ENCODE measurements at places on chromosomes 12 and 14.

DNA sequence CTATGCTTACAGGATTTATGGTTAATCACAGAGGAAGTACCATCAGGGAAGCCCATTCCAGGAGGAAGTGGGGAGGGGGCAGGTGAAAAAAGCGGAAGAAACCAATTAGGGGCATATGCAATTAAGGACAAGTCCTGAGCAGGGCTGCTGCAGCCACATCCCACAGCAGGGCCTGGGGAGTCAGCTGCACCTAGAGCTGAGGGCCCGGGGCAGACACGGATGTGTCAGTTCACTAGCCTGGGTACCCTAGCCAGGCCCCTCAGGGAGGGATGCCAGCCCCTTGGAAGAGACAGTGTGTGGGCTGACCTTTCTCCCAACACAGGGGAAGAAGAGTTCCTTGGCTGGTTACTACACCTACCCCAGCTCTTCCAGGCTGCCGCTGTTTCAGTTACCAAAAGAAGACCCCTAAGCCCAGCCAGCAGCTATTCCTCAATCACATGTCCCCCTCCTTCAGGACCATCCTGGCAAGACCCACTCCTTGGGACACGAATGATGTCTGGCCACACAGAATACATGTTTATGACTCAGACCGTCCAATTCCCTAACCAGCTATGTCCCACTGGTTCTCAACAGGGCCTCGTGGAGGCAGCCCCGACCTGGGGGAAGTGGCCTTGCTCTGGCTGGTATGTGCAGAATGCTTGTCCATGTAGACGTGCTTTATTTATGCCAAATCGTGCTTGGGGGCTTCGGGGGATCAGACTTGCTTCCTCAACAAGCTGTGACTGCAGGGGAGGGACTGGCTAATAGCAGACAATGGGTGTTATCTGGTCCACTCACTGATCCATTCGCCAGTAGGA, 133.7 kb upstream of the RTL1 start:
- no peak for DNase-seq

- no peak for DNase-seq
These were observed 4.5 kb downstream of the ABCB9 start for GRCh38 chr12:122961531-122962329.

GRCh38 chr12:9404031-9404430, 195.8 kb upstream of the PZP start:
- no peak for DNase-seq

DNA sequence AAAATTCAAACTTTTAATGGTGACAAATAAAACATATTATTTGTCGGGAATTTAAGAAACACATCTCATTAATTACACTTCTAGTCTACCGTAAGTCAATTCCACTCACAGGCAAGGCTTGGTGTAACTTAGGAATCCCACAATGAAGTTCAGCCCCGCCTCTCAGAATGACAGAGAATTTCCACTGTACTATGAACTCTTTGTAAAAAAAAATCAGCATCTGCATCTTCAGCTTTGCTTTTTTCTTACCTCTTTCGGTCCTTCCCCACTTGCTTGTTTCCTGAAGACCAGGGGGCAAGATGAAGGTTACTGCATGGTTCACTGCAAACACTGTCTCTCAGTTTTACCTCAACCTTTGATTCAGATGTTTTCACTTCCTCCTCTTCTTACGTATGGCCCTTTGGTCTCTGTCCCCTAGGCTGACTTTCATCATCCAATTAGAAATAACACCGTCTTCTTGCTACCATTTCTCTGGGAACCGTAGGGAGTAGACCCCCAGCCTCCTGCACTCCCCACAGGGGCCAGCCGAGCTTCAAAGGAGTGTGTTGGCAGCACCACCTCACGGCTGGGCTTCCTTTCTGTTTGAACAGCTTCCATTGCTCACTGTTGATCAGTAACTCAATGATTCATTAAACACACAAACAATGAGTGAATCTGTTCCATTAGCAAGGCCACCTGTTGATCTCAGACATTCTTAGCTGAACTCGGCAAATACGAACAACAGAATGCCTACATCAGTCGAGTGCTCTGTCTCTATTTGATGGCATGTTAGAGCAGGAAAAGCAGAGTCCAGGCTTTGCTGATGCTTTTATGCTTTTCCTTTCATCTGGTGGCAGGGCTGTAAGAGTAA, 343.0 kb downstream of the BMP4 start:
- DNase-seq: no peak
